ENCODE measurements at places on chromosomes 7 and 10. TPM values are rescaled to one million over a fixed set of nuclear protein-coding genes. Genes with fewer than 3 reads are reported as not detected.

FAM13C gene
- not detected for total RNA-seq

SLC16A12 gene
- under 0.01 TPM for total RNA-seq

ITIH2 gene
- total RNA-seq: not detected

VIPR2 gene
- total RNA-seq: not detected

CHST15 gene
- total RNA-seq: 10.7 TPM

GPR37 gene
- total RNA-seq: not detected

NKX2-3 gene
- not detected for total RNA-seq

CDK1 gene
- total RNA-seq: 50.6 TPM

FBH1 gene
- total RNA-seq: 79.2 TPM

DNA2 gene
- 9.6 TPM for total RNA-seq

GSDME gene
- 12.1 TPM for total RNA-seq

All from subcutaneous preadipocyte (primary cell).